SHP77 (cell line): ENCODE measurements at places on chromosomes 13 and 19.

- no peak for DNase-seq
These were observed 7.2 kb upstream of the CEACAM8 start for GRCh38 chr19:42601811-42602443.

- DNase-seq: no peak
These were observed 248.0 kb downstream of the MAB21L1 start for GRCh38 chr13:35228536-35228935.

DNA sequence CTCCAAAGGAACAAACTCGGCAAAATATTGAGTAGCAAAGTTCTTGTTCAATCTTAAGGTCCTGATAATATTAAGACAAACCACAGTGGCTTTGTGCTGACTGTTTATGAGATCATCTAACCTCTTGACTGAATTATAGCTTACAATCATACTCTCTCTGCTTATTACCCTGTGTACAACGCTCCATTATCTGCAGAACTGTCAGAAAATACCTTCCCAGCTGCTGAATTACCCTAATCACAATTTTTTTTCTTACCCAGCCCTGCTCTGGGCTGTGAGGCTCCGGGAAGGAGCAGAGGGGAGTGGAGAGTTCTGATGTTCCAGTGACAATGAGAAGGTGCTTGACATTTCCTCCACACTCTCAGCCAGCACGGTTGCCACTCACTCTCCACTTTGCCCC is 64.8 kb downstream of the DCT start:
- DNase-seq: no peak

DNA sequence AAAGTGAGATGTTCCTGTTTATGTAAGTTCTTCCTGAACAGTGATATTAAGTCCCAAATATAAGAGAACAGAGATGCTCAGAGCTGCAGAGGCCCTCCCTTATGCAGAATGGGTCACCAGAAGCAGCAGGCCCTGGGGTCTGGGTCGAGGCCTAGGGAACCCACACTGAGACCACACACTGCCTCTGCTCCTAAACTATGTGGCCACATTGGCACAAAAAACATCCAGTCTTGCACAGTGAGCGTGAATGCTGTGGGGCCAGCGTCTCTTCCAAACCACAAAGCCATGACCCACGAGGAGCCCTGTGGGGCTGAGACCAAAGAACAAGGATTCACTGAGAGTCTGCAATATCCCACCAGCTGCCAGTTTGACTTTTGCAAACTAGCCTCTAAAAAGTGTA is 23.6 kb downstream of the PROZ start:
- no peak for DNase-seq

GRCh38 chr13:97573011-97573410 is 139.0 kb downstream of the RAP2A start:
- DNase-seq: no peak

DNA sequence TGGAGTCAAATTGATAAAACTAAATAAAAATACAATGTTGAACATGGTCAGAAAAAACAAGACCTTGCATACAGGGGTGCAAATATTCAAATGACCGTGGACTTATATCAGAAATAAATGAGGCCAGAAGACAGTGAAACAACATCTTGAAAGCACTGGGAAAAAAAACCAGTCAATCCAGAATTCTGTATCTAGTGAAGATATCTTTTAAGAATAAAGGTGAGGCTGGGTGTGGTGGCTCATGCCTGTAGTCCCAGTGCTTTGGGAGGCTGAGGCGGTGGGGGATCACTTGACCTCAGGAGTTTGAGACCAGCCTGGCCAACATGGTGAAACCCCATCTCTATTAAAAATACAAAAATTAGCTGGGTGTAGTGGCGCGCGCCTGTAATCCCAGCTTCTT is 15.2 kb upstream of the CEBPA start:
- DNase-seq: no peak

DNA sequence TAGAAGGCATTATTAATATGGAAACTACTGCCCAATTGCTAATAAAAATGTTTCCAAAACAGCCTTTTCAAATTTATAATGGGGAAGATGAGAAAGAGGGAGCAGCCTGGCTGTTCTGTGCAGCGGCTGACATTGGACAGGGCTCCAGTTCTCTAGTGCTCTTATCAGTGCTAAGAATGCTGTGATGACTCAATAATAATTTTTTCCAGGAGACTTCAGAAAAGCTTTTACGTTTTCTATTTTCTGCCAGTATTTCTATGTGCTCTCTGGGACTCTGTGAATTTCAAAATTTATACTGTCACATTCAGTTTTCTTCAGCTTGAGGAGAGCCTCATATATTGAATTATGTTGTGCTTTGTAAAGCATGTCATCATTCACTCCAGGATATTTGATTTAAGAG is 209.6 kb downstream of the VWA8 start:
- no peak for DNase-seq

GRCh38 chr19:19562665-19563347 is 24.7 kb downstream of the CILP2 start:
- DNase-seq: no peak

- peak; percentile 93 for DNase-seq
These were observed 913 bp upstream of the ELAVL3 start for GRCh38 chr19:11481534-11482383.

DNA sequence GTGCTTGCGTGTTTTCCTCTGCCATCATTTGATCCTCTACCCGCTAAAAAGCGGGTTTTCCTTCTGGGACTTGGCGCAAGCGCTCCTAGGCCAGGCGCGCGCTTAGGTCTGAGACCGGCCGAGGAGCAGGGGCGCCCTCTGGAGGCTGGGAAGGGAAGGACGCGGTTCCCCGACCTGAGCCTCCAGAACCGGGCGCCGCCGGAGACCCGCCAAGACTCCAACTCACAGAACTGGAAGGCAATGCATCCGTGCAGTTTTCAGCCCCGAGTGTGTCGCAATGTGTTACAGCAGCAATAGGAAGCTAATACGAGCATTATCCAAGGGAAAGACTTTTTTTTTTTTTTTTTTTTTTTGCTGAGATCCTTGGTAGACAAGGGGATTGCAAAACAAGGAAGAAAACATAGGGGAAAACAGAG is 190.9 kb downstream of the COL4A1 start:
- DNase-seq: no peak

DNA sequence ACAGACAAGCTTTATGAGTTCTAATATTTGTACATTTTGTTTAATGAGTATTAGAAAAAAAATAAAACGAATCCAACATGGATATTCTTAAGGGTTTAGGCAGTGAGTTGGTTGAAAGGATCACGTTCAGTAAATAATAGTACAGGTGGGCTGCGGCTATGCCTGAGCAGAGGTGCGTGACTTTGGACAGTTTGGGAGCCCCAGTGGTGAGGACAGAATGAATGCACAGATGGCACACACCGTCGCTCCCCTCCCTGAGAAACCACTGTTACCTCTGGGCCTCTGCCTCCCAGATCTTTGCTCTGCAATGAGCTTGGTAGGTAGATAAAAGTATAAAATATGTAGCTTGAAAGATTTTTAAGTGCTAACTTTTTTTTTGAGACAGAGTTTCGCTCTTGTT is 153.3 kb downstream of the SIPA1L3 start:
- DNase-seq: no peak

GRCh38 chr13:90896002-90896401 is 451.5 kb upstream of the MIR17HG start:
- no peak for DNase-seq

GRCh38 chr19:35874392-35874930 is 6.1 kb downstream of the APLP1 start:
- no peak for DNase-seq

- DNase-seq: no peak
These were observed 168.8 kb downstream of the KATNAL1 start for GRCh38 chr13:30138511-30138910.

- peak; percentile 59 for DNase-seq
These were observed 54.4 kb upstream of the RGCC start for GRCh38 chr13:41402691-41403511.

DNA sequence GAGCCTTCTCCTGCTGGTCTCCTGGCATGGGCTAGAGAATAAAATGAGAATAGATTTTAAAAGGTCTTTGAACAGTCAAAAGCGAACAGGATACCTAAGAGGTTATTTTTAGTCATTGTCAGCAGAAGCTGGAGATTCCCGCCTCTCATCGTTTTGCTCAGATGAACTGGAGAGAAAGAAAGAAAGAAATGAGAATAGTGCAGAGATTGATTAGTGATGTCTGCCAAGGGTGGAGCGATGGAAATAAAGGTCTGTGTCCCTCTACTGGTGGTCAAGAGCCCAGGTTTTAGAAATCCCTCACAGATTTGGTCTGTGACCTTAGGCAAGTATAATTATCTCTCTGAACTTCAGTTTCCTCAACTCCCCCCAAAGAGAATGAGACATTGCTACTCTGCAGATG is 5.3 kb downstream of the NCAN start:
- no peak for DNase-seq

DNA sequence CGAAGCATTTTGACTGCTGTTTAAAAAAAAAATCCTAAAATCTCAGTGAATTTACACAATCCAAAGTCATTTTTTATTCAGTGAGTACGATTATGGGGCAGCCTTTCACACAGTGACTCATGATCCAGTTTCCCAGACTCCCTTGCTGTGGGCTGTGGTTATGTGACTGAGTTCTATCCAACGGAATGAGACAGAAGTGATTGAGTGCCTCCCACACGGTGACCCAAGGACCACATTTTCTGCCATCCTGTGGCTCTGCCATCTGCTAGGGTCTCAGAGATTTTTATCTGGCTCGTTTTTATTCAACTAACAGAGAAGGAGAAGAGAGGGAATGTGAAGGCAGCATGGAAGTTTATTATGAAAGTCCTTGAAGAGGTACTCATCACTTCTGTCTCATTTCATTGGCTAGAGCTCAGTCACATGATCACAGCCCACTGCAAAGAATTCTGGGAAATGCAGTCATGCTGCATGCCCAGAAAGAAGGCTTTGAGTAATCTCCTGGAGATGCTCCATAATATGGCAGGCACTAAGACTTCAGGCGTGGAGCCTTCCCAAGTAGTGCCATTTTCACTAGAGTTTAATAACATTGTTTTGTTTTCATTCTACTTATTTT is 999.4 kb downstream of the UQCRFS1 start:
- DNase-seq: no peak

DNA sequence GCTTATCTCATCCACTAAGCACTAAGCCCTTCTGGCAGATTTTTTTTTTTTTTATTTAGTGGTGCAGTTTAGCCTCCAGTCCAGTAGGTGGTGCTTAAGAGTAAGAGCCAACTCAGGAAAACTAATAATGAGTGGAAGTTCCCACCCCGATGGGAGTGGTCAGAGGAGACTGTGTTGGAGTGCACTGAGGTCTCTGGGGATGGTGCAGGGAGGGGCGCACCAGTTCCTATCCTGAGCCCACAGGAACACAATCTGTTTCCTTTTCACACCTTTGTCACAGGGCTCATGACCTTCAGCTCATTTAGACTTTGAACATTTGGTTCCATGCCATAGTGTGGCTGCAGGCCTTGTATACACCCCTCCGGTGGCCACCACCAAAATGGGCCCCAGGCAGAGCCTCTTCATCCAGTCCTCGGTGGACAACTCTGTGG is 367.4 kb downstream of the SPRY2 start:
- DNase-seq: peak; percentile 17

DNA sequence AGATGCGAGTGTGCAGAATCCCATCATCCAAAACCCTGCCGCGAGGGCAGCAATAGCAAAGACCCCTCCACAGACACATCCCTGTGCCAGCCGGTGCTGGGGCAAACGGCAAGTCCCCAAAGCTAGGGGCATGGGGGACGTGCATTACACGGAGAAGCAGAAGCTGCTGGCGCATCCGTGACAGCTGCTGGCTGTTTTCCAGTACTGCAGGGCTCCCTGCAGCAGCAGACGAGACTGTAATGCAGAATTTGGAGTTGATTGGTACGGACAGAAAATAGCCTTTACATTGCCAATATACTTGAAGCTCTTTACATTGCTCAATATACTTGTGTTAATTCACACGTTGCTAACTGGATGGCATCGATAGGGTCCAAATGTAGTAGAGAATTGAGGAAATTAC is 77.2 kb upstream of the TMTC4 start:
- DNase-seq: peak; percentile 34

- no peak for DNase-seq
These were observed 28.1 kb downstream of the KEAP1 start for GRCh38 chr19:10474962-10475451.

GRCh38 chr13:107649079-107649478 is 566.3 kb downstream of the LIG4 start:
- no peak for DNase-seq

DNA sequence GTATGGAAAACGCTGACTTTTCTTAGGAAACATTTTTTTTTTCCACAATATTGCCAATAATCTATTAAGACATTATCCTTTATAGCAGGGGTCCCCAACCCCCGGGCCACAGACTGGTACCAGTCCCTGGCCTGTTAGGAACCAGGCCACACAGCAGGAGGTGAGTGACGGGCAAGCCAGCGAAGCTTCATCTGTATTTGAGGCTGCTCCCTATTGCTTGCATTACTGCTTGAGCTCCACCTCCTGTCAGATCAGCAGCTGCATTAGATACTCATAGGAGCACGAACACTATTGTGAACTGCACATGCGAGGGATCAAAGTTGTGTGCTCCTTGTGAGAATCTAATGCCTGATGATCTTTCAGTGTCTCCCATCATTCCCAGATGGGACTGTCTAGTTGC is 793.7 kb downstream of the SLITRK5 start:
- DNase-seq: peak; percentile 8

GRCh38 chr19:35107545-35107944 is 8.1 kb upstream of the FXYD3 start:
- DNase-seq: no peak
